ENCODE measurements at places on chromosomes 1 and 21.

DNA sequence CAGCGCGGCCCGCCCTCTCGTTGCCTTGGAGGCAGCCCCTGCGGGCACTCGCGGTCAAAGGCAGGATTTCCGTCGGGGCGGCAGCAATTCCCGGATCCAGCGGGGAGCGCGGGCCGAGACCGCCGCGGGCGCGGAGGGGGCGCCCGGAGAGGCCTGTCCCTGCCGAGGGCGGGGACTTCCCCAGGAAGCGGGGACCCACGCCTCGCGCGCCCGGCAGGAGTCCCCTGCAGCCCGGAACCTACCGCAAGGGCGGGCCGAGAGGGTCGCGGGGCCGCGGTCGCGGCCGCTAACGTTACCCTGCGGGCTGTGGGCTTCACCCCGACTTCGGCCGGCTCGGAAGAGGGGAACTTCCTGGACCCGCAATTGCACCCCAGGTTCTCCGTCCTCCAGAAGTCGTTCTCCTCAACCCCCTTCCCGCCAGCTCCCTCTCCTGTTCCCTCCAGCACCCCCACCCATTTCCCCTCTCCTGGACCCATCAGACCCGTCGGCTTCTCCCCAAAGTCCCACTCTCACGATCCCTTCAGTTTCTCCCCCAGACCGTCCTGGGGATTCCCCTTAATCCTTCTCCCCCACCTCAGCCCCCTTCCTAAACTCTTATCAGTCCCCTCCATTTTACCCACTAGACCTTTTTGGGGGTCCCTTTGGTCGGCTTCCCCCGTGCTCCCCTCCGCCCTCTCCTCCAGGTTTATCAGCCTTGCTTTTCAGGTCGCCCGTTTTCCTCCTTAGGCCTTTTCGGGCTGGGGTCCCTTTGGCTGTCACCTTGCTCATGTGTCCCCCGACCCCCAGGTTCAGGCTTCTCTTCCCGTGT, 604 bp downstream of the FGR start:
- peak; percentile 62 for DNase-seq

DNA sequence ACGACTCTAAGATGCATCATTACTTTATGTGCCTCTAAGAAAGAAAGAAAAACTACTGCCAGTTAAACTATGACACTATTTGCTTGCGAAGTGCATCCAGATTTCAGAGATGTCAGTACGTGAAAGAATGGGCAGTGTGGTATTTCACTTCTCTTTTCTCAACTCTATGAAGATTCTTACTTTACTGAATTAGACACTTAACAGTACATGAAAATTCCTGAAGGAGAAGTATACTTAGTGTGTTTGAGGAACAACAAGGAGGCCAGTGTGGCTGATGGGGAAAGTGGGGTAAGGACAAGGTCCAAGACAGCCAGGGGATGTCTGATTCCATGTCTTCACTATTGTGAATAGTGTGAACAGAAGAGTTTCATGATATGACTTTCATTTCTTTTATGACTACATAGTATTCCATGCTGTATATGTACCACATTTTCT, 53.9 kb upstream of the HSD17B7 start:
- no peak for DNase-seq

- DNase-seq = peak; percentile 36
These were observed 202.3 kb upstream of the CACYBP start for GRCh38 chr1:174797398-174797797.

GRCh38 chr1:18697541-18697940, 66.9 kb downstream of the PAX7 start:
- DNase-seq = no peak

GRCh38 chr1:3652548-3653285, 401 bp downstream of the TP73 start:
- no peak for DNase-seq

DNA sequence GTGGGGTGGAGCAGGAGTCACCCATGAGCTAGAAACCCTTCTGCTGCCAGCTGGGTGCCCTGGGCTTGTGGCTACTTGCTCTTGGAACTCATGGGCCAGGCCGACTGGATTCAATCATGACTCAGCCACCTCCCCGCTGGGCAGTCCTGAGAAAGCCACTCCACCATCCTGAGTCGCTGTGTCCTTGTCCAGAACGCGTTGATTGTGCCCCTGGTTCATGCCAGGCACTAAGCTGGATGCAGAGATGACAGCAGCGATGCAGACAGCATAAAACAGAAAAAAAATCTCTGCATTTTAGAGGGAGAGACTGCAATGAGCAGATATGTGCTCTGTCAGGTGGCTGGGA, 10.6 kb downstream of the PADI1 start:
- DNase-seq = no peak

GRCh38 chr1:232789651-232790050, 15.6 kb upstream of the MAP10 start:
- no peak for DNase-seq

- DNase-seq = no peak
These were observed 73.1 kb upstream of the CACHD1 start for GRCh38 chr1:64396817-64397216.

GRCh38 chr1:232291681-232292080, 338.3 kb downstream of the SIPA1L2 start:
- DNase-seq = no peak

DNA sequence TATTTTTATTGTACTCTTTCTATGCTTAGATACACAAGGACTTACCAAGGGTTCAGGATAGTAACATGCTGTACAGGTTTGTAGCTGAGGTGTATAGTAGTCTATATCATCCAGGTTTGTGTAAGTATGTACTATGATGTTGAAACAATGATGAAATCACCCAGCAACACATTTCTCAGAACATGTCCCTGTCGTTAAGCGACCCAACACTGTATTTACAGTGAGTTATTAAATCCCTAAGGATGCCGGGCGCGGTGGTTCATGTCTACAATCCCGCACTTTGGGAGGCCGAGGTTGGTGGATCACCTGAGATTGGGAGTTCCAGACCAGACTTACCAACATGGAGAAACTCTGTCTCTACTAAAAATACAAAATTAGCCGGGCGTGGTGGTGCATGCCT, 21.6 kb upstream of the RCOR3 start:
- DNase-seq = no peak

GRCh38 chr1:109396871-109397580, 692 bp downstream of the SORT1 start:
- no peak for DNase-seq

GRCh38 chr1:47323599-47324031, 9.7 kb upstream of the STIL start:
- no peak for DNase-seq

DNA sequence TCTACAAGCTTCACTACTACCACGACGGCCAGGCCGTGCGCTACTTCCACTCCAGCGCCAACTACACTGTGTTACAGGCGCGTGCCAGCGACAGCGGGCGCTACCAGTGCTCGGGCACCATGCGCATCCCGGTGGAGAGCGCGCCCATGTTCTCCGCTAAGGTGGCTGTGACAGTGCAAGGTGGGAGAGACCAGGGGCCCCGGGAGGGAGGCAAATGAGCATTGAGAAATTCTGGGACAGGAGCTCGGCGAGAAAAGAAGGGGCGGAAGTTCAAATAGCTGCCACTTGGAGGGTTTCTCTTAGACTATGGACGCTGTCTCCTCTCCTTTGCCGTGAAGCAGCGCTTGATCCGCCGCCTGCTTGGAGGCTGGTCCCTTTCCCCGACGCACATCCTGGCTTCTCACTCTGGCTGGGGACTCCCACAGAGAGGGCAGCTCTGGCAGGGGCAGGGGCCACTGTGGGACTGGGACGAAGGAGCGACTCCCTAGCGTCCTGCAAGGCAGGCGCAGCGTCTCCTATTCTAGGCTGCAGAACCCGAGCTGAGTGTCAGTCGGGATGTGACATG, 4.6 kb downstream of the FCRLB start:
- DNase-seq = peak; percentile 31

Data from T-helper 2 cell (primary cell).